Epithelial cell of proximal tubule (primary cell): ENCODE measurements at places on chromosomes 1 and 21.

GRCh38 chr1:6280761-6281451, 20.0 kb upstream of the GPR153 start:
- no peak for DNase-seq

DNA sequence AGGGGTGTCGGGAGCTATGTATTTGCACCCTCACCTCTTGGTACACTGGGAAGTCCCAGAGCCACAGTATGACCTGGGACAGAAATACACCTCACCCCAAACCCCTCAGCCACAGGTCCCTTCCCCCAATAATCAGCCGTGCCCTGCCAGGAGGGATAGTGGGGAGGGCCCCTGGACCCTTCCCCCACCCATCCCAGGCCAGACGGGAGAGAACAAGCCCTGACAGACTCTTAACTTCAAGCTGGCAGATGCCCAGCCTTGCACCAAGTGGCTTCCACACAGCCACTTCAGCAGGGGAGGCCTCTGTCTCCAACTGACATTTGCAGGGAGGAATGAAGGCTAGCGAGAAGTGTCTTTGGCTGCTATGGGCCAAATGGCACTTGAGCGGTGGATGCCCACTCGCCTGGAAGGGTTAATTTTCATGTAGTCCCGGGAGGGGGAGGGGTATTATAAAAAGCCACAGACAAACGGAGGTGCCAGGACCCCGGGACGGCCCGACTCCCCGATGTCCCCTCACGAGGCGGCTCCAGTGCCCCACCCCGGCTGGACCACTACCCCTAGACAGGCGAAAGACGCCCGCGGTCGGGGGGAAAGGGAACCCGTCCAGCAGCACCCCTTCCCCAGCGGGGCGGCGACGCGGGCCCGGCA, 495 bp downstream of the SYNC start:
- no peak for DNase-seq

- no peak for DNase-seq
These were observed 11.3 kb downstream of the SLC30A2 start for GRCh38 chr1:26034504-26035202.

DNA sequence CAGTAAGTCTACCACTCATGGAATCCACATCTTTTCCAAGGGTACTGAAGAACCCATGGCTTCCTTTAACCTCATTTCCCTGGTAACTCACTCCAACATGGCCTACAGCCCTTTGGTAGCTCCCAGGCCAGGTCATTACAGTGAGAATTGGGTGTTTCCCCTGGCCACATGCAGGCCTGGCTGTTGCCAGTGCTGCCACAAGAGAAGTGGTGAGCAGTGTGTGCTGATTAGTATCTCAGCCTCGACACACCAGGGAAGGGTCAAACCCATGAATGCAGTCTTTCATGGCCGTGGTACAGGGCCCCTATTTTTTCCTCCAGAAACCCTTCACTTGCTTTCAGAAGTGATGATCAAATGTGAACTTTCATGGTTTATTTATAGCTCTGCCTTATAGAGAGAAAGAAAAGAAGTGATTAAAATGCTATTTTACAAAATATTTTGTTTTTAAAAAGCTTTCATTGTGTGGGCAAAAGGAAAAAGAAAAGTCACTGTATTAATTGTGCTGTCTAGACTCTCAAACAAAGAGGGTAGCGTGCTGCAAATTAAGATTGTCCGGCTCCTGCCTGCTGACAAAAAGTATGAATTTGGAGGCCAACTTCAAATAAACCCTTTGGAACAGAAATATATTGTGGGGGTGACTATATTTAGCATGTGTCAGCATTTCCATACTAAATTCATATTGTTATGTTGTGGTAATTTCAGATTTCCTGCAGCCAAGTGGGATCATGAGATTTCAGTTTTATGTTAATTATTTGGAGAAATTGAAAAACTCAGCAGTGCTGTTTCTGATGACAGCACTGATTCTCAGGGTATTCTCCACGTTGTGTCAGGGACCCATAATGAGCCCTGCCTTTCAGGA, 62.0 kb upstream of the HOOK1 start:
- DNase-seq: no peak

- DNase-seq: no peak
These were observed 69.8 kb upstream of the PGBD5 start for GRCh38 chr1:230495891-230496385.

DNA sequence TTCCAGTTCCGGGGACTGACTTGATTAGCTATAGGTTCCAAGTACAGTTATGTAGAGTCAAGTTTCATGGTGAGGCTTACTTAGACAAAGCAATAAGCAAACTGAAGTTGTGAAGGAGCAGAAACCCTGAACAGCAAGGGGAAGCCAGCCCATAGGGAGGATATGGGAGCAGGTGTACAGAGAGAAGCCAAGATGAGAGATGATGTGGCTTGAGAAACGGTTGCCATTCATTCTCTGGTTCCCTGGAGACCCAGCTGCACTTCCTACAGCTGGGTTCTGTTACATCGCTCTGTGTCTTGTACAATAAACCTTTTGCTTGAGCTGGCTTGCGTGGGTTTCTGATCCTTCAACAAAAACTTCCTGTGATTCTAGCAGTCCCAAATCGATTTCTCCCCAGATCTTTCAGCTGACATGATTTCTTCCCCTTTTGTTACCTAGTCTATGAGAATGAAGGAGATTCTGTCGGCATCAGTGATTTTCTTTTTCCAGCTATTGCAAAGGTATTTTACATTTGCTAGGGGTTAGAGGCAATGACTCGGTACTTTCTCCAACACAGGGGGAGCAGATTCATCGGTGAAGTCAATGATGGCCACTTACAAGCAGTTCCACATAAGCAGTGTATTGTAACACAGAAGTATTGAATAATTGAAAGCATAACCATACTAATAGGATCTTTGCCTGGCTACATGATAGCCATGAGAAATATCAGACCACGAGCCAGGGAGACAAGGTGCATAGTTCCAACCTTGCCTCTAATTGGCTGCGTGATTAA, 67.3 kb downstream of the URB2 start:
- no peak for DNase-seq

GRCh38 chr1:241102664-241103063, 254.3 kb downstream of the RGS7 start:
- DNase-seq: no peak
